Suppressor macrophage (primary cell): ENCODE measurements at places on chromosomes 4 and X.

DNA sequence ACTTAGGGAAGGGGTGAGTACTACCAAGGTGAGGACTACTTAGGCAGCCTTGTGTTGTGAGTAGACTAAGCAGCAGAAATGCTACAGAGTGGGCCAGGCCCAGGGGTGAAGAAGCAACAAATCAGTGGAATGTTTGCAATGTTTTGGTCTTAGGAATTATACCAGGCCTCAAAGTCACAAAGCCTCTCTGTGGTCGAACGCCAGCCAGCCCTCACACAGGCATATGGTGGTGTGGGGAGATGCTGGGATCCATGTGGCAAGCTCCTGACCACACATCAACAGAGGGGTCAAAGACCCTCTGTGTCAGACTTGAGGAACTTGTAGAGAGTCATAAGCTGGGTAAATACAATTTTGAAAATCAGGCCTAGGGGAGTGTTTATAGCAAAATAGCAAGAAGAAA lies 153.8 kb upstream of the KLF3 start:
- no peak for DNase-seq

GRCh38 chrX:154419189-154419588 lies 7.8 kb downstream of the TAFAZZIN start:
- DNase-seq: no peak

- DNase-seq: peak; percentile 11
Observed at GRCh38 chr4:56979421-56980072, 851 bp downstream of the POLR2B start.

- no peak for DNase-seq
Observed at GRCh38 chr4:115126491-115126890, 13.1 kb upstream of the NDST4 start.

DNA sequence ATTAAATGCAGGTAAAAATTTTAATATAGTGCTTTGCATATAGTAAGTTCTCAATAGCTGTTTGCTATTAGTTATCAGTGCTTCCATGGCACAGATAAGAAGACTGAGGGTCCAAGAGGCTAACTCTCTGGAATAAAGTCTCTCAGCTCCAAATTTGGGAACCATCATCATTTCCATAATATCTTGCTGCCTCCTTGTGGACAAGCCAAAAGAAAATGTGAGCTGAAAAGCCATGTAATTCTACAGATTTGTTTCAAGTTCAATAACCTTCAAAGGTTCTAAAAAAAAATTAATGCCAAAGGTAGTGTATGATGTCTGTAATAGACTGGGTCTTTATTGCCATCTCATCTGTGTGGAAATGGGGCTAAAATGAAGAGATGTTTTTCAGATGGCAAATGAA lies 136.9 kb upstream of the VCX start:
- no peak for DNase-seq

DNA sequence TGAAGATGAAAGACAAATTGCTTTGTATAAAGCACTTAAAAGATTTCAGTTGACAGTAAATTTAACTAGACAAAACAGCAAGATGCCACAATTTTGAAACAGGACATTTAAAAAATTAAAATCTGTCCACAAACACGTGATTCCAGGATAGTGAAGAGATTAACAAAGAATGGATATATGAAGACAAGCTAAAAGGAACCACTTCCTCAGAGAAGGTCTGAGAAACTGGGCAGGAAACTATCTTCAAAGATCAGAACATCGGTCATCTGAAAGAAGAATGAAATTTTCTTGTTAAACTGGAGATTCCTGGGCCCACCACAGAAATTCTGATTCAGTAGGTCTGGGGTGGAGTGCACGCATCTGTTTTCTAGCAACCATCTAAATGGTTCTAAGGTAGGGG lies 1.4 kb downstream of the RWDD4 start:
- no peak for DNase-seq

GRCh38 chr4:70994069-70994366 lies 569 bp downstream of the DCK start:
- no peak for DNase-seq
